ENCODE measurements at places on chromosomes 3 and 15.

- peak; percentile 10 for DNase-seq
Observed at GRCh38 chr3:173584093-173584837, 186.7 kb downstream of the NLGN1 start.

- no peak for DNase-seq
Observed at GRCh38 chr3:119601154-119601553, 3.5 kb downstream of the PLA1A start.

DNA sequence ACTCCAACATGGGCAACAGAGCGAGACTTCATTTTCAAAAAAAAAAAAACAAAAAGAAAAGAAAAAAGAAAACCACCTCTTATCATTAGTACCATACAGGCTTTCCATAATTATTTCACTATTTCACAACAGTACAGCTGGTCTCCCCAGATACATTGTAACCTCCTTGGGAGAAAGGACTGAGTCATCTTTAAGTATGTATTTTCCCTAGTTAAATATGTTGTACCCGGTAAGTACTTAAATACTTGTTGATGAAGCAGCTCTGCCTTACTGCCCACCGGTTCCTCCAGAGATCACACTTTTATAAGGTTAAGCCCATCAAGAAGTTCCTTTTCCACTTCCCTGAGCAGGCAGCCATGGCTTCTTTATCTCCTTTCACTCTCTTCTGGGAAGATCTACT, 789.5 kb upstream of the CFAP20DC start:
- no peak for DNase-seq

GRCh38 chr15:96073908-96074307, 256.6 kb upstream of the NR2F2 start:
- DNase-seq, result no peak

DNA sequence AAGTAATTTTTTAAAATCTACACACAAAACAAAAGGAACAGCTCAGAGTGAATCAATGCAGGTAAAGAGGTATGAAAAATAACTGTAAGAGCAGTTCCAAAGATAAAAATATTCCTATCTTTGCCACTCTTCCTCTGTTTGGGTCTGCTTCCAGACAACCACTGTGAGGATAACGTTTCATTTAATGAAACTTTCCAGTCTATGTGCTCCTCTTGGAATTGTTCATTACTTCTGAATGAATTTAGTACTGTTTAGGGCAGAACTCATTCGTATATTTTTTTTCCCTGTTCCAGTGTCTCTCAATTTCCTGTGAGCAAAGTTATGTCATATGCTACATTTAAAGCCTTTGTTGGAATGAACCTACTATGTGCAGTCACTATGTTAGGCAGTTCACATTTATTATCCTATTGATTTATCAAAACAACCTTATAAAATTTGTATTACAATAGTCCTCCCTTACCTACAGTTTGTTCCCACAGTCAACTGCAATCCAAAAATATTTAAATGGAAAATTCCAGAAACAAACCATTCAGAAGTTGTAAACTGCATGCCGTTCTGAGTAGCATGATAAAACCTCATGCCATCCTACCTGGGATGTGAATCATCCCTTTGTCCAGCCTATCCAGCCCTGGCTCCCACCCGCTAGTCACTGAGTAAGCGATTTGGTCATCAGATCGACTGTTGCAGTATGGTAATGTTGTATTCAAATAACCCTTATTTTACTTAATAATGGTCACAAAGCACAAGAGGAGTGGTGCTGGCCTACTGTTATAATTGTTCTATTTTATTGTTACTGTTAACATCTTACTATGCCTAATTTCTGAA, 98.1 kb downstream of the TMCC1 start:
- no peak for DNase-seq

DNA sequence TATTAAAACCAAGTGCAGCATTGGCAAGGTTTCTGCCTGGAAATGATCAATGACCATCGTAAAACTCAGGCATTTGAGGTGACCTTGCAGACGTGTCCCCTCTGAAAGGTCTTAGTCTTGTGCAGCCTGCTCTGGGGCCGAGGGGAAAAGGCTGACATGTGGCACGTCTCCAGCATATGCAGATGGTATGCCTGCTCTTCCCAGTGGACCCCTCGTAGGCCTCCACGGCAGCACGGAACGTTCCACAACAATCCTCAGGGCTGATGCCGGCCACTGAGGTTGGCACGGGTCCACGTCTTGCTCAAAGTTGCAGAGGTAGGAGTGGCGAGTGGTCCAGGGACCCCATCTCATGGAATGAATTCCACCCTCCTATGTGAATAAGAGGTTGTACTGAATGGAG, 247.5 kb upstream of the LYSMD4 start:
- no peak for DNase-seq

- DNase-seq, result no peak
Observed at GRCh38 chr3:182487143-182487542, 306.2 kb upstream of the ATP11B start.

- DNase-seq, result no peak
Observed at GRCh38 chr3:64625381-64625780, 62.4 kb downstream of the ADAMTS9 start.

GRCh38 chr15:31554261-31554660, 227.6 kb downstream of the KLF13 start:
- no peak for DNase-seq

DNA sequence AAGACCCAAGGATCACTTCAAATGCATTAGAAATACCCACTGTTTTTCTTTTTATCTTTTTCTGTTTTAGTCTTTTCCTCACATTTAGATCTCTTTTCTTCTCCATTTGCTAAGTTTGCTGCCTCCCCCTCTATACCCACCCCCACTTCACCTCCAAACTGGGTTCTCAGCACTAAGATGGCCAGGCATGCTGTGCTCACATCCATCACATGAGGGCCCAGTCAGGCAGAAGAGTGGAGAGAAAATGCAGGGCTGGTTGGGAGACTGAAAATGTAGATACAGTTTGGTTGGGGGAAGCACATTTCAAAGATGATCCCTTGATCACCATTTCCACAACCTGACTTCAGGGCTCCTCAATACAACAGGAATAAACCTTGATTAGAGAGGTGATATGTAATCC, 8.7 kb downstream of the GAP43 start:
- DNase-seq, result no peak

DNA sequence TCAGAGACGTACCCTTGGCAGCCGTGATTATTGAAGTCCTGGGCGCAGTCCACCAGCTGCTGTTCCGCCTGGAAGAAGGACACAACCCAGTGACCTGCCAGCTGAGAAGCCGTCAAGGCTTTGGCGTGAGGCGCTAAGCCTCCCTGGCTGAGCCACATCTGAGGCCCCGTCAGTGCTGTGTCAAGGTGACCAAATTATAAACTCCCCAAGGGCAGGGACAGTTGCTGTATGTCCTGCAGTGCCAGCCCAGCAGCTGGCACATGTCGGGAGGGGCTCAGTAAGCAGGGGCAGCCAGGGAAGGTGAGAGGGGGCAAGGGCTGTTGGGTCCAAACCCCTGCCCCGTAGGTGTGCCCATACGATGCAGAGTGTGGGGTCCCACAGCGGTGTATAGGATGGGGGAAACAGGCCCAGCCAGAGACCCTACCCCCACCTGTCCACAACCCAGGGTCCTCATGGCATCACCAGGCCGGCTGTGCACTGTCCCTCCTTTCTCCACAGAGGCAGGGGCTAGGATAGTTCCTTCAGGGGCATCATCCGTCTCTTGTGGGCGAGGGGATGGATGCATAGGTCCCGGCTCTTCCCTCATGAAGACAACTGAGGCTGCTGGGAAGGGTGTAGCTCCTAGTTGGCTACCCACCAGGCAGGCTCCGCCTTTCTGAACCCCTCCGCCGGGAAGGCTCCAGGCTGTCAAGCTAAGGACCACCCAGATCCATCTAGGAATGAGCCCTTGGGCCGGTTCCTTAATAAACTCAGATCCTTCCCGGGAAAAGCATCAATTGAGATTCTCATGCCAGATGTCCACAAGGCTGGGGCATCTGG, 13.2 kb downstream of the CTSH start:
- no peak for DNase-seq

DNA sequence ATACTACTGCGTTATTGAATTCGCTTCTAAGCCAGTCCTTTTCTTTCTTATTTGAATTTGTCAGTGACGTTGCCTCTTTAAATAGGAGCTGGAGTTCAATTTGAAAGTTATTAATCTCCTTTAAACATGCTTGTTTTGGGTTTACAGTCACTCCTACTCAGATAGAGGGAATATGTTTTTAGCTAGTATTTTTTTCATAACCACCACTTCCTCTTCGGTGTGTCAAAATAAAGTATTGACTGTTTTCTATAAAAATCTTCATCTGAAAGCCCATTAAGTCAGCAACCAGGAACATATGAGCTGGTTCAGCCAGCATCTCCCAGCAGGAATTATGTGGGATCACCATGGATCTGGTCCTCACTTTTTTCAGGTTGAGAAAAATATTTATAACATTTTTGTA, 772.9 kb downstream of the DIPK2A start:
- DNase-seq, result no peak

- DNase-seq, result no peak
Observed at GRCh38 chr15:92333709-92334108, 60.0 kb upstream of the ST8SIA2 start.

- peak; percentile 93 for DNase-seq
Observed at GRCh38 chr15:52481915-52482314, 46.8 kb downstream of the MYO5A start.

DNA sequence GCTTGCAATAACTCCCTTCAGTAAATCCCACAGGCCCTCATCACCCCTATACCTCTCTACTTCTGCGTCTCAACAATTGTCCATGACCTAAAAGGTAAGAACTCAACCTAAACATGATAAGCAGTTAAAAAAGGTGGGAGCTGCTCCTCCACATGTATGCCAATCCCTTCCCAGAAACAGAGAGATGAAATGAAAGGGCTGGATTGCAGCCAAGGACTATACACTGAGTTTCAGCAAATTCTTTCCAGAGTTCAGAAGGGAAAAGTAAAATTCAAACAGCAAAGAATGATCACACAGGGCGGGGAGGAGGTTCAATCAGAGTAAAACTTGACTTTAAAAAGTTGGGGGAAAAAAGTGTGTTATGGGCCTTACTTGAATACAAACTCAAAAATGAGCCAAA, 27.5 kb downstream of the PLOD2 start:
- DNase-seq, result no peak

GRCh38 chr15:81315452-81316175, 8.3 kb downstream of the STARD5 start:
- DNase-seq, result peak; percentile 21

GRCh38 chr3:38800511-38800910, 15.5 kb downstream of the SCN10A start:
- no peak for DNase-seq

Measured in suppressor macrophage (primary cell).